ENCODE measurements at places on chromosomes 5 and 9.

- H3K36me3 ChIP-seq = peaks cover 51% of the 10 kb centered on the region
- no peak overlapping the region for H3K27ac ChIP-seq
- H3K27me3 ChIP-seq = no peaks in the 10 kb centered on the region
- no peak for DNase-seq
These were observed 50.9 kb upstream of the PHF2 start for GRCh38 chr9:93525476-93525875.

DNA sequence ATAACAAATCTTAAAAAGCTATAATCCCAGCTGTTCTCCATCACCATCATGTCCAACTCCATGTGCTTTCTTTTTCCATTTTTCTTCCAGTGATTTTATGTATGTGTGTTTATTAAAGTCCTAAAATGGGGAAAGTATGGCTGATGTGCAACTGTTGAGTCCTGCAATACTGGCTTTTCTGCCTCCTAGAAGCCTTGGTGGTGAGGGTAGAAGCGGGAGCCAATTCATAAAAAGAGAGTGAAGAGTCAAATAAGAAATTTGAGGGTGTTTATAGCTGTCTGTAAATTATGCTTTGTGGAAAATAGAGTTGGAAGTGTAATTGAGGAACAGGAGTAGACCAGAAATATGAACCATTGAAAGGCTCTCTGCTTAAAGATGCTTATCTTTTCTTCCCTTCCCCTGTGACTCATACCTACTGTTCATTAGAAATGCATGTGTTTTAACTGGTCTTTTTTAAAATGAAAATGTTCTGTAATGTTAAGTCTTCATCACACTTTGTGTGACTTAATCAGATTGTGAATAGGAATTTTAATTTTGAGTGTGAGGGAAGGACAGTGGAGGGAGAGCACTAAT lies 80.1 kb downstream of the ZCCHC7 start:
- no peak for DNase-seq
- H3K36me3 ChIP-seq = peaks cover 32% of the 10 kb centered on the region

DNA sequence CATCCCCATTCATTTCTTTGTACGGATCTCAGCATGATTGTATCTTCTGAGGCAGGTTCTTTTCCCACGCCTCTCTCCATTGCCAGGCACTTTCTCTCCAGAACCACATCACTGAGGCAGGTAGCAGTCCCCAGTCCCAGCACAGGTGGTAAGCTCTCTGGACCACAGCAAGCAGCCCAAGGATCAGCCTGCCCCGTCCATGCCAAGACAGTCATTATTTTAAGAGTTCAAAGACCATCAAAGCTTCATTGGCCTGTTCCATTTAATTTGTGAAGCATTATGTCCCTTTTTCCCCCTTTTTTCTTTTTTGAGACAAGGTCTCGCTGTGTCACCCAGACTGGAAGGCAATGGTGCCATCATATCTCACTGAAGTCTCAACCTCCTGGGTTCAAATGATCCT lies 171.7 kb downstream of the AUH start:
- H3K27ac ChIP-seq = peak overlapping the region; percentile 95
- H3K36me3 ChIP-seq = peaks cover 21% of the 10 kb centered on the region
- no peak for DNase-seq

DNA sequence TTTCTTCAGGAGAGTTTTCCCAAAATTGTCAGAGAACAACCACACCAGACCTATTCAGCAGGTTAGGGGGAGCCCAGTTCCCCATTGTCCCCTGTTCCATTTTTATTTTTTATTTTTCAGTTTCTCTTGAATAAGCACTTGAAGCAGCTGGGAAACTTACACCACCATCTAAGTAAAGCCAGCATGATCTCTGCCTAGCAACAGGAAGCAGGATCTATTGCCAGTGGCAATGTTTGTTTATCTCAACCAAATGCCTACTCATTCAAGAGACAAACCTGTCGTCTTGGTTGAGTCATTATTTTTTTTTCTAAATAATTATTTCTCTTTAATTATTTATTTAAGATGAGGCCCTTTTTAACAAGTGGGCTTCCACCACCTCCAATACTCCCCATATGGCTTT lies 379.3 kb downstream of the PLK2 start:
- no peak overlapping the region for H3K4me3 ChIP-seq
- no peak for DNase-seq
- no peak overlapping the region for H3K27ac ChIP-seq
- no peaks in the 10 kb centered on the region for H3K4me1 ChIP-seq
- H3K36me3 ChIP-seq = no peaks in the 10 kb centered on the region

DNA sequence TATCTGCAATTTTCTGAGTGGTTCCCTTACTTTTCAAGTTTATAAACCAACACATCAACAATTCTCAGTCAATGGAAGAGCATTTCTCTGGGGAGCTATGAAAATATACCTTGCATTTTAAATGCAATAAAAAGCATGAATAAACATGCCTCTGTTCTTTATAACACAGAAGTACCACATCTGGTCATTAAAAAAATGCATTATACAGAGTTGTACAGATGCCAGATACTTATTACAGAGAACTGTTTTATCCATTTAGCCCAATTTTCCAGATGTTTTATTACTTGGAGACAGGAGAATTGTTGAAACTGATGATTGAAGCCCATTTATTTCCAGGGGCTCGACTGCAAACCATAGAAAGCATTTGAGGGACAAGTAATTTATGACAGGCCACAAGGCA lies 19.2 kb upstream of the HEXB start:
- peaks cover 7% of the 10 kb centered on the region for H3K27me3 ChIP-seq
- DNase-seq = no peak
- no peaks in the 10 kb centered on the region for H3K4me1 ChIP-seq
- no peaks in the 10 kb centered on the region for H3K36me3 ChIP-seq

DNA sequence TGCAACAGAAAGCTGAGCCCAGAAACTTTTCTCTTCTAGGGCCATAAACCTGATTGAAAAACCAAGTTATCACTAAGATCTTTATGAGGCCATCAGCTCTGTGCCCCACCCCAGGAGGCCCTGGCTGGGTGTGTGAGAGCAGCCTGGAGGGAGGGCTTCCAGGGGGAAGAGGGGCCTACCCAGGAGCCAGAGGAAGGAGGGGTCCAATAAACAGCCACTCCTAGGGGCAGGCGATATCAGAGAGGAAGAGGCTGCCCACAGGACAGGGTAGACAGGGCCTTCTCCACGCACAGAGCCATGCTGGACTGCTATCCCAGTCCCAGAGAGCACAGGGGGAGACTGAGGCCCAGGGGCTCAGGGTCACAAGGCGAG lies 4.5 kb upstream of the CDX1 start:
- H3K27me3 ChIP-seq = peaks cover 10% of the 10 kb centered on the region
- no peaks in the 10 kb centered on the region for H3K4me1 ChIP-seq
- H3K4me3 ChIP-seq = no peak overlapping the region
- no peak for DNase-seq
- no peak overlapping the region for H3K27ac ChIP-seq

DNA sequence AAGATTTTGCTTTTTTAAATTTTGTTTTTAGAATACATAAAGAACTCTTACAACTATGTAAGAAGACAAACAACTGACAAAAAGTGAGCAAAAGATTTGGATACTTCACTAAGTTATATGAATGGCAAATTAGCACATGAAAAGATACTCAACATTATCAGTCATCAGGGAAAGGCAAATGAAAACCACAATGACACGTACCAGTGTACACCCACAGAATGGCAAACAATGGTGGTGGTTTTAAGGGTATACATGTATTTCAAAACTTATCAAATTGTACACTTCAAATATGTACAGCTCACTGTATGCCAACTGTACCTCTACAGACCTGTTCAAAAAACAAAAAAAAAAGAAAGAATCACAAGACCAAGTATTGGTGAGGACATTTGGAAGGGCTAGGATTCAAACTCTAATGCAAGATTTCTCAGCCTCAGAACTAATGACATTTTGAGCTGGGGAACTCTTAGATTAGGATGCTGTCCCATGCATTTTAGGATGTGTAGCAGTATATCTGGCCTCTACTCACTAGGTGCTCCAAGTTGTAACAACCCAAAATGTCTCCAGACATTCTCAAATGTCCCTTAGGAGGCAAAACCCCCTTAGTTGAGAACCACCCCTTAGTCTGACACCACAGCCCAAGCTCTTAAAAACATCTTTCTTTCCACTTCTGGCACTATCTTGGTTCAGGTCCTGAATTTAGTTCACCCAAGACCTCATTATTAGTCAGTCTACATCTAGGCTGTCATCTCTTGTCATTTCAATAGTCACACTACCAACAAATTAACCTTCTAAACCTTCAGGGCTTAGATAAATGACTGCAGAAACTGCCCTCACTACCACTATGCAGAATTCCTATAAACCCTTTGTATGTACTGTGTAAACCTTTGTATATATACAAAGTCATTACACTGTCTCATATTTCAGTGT lies 9.7 kb downstream of the SCAI start:
- no peaks in the 10 kb centered on the region for H3K27me3 ChIP-seq
- peaks cover 1% of the 10 kb centered on the region for H3K36me3 ChIP-seq
- H3K4me3 ChIP-seq = peak overlapping the region; percentile 34

GRCh38 chr5:56004874-56005273 lies 10.1 kb upstream of the IL6ST start:
- no peak overlapping the region for H3K4me3 ChIP-seq
- H3K36me3 ChIP-seq = no peaks in the 10 kb centered on the region
- no peaks in the 10 kb centered on the region for H3K27me3 ChIP-seq

GRCh38 chr5:2991884-2992283 lies 240.4 kb upstream of the IRX2 start:
- no peak overlapping the region for H3K27ac ChIP-seq
- no peak for DNase-seq
- H3K36me3 ChIP-seq = no peaks in the 10 kb centered on the region
- H3K27me3 ChIP-seq = no peaks in the 10 kb centered on the region
- no peak overlapping the region for H3K4me3 ChIP-seq

- H3K27me3 ChIP-seq = no peaks in the 10 kb centered on the region
- peaks cover 60% of the 10 kb centered on the region for H3K36me3 ChIP-seq
- DNase-seq = no peak
- H3K4me3 ChIP-seq = peak overlapping the region; percentile 95
These were observed 1.5 kb downstream of the TNFAIP8 start for GRCh38 chr5:119357270-119357669.

DNA sequence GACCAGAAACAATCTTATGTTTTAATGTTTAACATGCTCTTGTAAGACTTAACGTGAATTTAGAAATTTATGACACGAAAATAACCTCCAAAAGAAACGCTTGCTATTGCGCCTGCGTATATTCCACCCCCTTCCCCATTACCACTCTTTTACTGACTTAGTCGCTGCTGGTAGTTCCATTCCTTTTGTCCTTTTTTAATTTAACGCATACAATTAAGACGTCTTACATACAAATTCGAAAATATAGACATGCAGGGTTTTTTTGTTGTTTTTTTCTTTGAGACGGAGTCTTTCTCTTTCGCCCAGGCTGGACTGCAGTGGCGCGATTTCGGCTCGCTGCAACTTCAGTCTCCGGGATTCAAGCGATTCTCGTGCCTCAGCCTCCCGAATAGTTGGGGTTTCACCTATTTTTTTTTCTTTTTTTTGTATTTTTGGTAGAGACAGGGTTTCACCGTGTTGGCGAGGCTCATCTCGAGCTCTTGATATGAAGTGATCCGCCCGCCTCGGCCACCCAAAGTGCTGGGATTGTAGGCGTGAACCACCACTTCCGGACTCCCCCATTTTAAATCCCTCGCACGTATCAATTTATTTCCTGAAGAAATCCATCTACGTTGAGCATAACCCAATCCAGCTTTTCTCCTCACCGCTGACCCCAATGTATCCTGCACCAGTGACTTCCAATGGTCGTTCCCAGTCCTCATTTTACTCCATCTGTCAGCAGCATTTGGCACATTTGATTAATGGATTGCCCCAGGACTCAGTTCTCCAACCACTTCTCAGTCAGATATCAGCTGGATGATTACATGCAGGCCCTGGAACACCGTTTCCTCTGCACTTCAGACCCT lies 684 bp upstream of the MED7 start:
- peak overlapping the region; percentile 90 for H3K4me3 ChIP-seq
- peaks cover 34% of the 10 kb centered on the region for H3K36me3 ChIP-seq
- H3K4me1 ChIP-seq = peaks cover 59% of the 10 kb centered on the region
- no peaks in the 10 kb centered on the region for H3K27me3 ChIP-seq
- DNase-seq = peak; percentile 65

- no peaks in the 10 kb centered on the region for H3K27me3 ChIP-seq
- DNase-seq = no peak
- no peak overlapping the region for H3K4me3 ChIP-seq
- no peaks in the 10 kb centered on the region for H3K4me1 ChIP-seq
- no peak overlapping the region for H3K27ac ChIP-seq
These were observed 39.9 kb downstream of the MVB12B start for GRCh38 chr9:126366366-126367011.

DNA sequence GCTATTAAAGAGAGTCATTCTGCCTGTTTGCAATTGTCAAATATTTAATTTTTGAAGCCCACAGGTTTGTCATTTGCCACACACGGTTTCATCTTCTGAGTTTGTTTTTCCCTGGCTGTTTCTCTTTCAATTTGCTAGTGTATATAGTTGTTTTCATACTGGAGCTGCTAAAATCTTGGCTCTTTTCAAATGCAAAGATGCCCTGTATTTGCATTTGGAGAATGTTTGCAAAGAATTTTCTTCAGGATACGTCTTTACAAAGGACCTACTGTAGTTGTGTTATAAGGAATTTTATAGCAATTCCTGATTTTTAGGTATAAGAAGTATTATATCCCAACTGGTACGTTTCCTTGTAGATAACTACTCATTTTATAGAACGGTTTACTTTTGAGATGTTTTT lies 48.0 kb downstream of the IZUMO3 start:
- DNase-seq = no peak
- H3K27ac ChIP-seq = no peak overlapping the region
- no peak overlapping the region for H3K4me3 ChIP-seq
- no peaks in the 10 kb centered on the region for H3K27me3 ChIP-seq
- no peaks in the 10 kb centered on the region for H3K36me3 ChIP-seq

Measured in activated naive CD8-positive, alpha-beta T cell treated with anti-CD3 and anti-CD28 coated beads, Interleukin-2, amount 50 U/mL, for 24 hours (primary cell).